ENCODE measurements at places on chromosomes 6 and 20. TPM values are rescaled to one million over a fixed set of nuclear protein-coding genes. Genes with fewer than 3 reads are reported as not detected.

Gene SLPI
- not detected for total RNA-seq

Gene PDSS2
- total RNA-seq, result 7.9 TPM

Gene SMLR1
- total RNA-seq, result not detected

Gene FOXC1
- 6.9 TPM for total RNA-seq

Gene CLIC5
- 2.5 TPM for total RNA-seq

Gene CCM2L
- total RNA-seq, result 2.2 TPM

Gene MYLK2
- 1.2 TPM for total RNA-seq

Gene PLEKHG1
- 11.8 TPM for total RNA-seq

Gene PRRC2A
- 55.1 TPM for total RNA-seq

Gene CTCFL
- not detected for total RNA-seq

Gene TPX2
- 6.6 TPM for total RNA-seq

Gene WTAP
- total RNA-seq, result 82.1 TPM

Gene DDX27
- total RNA-seq, result 15.7 TPM

Gene CLDN20
- total RNA-seq, result not detected

Gene WFDC12
- total RNA-seq, result not detected

Gene OPN5
- not detected for total RNA-seq

Gene SYNGAP1
- total RNA-seq, result 36.4 TPM

Gene CD2AP
- 13.0 TPM for total RNA-seq

Gene SLC17A2
- not detected for total RNA-seq

Gene TRMT11
- 27.3 TPM for total RNA-seq

Gene HLA-DRB1
- total RNA-seq, result 1.7 TPM

Gene BTN1A1
- total RNA-seq, result not detected

Gene B3GALT4
- total RNA-seq, result 4.2 TPM

Gene SNAP25
- total RNA-seq, result 113 TPM

Gene MYLK4
- total RNA-seq, result 0.49 TPM

Gene AIF1
- 5.7 TPM for total RNA-seq

Gene ZNF311
- total RNA-seq, result 6.1 TPM

Gene C20orf144
- not detected for total RNA-seq

Gene BPIFB2
- total RNA-seq, result not detected

All from temporal lobe (tissue), 4 donors.